ENCODE measurements at places on chromosomes 2 and 18.
A peak's percentile ranks its signal among the peaks of the same experiment; 100 is the strongest.

DNA sequence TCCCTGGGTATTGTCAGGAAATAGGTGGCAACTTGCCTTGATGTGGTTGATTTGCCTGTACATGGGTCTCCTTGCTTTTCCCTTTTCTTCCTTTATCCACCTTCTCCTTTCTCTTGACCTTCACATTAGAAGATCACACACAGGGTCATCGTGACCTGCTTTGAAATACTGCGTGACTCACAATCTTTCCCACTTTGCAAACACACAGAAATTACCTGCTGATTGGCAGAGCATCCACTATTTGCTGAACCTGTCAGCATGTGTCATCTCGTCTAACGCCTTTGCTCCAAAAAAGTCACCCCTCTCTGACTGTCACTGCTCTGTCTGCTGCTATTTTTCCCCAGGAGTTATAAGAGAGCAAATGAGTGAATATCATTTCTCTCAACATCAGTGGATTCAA, 60.8 kb downstream of the MYO3B start:
- DNase-seq, result no peak

GRCh38 chr2:233267516-233268245, 16.2 kb downstream of the ATG16L1 start:
- peak; percentile 78 for DNase-seq

DNA sequence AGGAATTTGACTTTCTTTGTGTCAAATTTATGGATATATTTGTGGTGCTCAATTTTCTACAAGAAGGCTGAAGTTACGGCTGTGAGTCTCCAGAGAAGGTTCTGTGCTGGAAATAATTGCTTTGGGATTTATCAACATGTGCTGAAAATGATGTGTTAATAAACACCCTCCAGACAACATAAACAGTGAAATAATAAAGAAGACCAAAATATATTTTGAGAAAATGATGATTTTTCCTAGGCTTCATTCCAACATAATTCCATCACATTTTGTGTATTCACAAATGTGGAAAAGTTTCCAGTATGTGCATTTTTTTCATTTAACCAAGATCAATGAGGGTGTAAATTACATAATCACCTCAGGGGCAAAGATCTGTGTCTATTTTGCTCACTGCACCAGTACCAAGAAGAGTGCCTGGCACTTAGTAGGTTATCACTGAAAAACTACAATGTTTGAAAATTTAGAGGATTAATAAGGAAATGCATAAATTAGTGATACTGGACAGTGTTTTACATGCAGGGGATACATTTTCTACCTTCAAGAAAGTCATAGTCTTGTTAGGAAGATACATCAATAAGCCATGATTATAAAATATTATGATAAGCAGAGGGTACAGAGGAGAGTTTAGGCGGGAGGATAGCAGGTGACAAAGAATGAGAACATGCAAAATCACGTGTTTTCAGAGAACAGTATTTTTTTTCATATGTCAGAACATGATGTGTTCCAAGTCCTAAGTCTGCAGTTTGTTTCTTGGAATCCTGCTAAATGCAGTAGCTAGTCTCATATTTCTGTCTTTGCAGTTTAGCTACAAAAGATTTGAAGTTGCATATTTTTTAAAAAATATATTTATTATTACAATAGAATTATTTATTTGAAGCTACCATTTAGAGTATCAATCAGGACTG, 127.6 kb upstream of the DLGAP1 start:
- DNase-seq, result no peak

GRCh38 chr2:189327879-189328847, 113.1 kb upstream of the WDR75 start:
- no peak for DNase-seq

DNA sequence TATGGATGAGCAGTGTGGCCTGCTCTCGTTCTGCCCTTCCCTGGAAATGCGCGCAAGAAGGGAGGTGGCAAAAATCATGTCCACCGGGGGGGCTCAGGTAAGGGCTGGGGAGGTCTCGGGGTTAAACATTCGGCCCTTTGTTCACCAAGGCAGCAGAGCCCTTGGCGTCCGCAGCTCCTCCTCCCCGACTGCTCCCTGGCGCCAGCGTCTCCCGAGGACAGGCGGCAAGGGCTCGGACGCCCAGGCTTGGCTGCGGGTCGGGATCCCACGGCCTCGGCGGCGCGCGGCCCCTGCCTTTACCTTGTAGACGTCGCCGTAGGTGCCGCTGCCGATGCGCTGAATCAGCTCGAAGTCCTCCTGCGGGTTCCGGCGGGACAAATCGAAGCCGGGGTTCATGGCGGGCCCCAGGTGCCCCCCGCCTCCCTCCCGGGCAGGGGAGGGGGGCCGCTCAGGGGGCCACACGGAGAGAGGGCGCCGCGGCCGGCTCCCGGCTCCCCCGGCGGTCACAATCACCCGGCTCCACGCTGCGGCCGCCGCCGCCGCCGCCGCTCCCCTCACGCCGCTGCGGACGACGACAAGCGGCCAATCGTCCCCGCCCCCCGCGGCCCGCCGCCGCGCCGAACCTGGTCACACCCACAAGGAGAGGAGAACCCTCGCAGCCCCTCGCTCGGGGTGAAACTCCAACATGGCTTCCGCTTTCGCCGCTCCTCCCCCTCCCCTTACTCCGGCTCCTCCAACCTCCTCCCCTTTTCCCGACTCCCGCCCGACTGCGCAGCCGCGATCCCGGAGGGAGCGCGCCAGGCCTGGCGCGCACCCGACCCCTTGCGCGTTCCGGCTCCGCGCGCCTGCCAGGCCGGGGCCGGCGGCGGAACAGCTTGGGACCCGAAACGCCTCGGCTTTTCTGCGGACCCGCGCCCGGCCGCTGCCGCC, at the start of gene MAP4K3:
Gene MAP4K3, minus strand, starts transcription at position 694 of the 930 bp plus-strand sequence. Its CDS starts 298 bp downstream, at position 396.
- peak; percentile 89 for DNase-seq

DNA sequence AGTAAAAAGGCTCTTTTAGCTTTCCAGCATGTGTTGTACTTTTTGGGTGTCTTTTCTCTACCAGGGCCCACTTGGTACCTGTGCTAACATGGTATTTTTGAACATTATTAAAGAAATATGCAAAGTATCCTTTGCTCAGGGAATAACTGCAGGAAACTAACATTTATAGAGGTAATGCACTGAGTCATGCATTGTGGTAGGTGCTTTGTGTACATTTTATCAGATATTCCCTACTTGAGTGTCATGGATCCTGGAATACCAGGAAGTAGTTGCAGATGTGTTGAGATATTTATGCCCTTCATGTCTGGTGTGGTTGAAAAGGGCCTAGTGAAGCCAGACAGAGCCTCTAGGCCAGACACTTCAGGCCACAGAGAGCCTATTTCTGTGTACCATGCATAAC, 215.5 kb upstream of the CYRIA start:
- DNase-seq, result no peak

DNA sequence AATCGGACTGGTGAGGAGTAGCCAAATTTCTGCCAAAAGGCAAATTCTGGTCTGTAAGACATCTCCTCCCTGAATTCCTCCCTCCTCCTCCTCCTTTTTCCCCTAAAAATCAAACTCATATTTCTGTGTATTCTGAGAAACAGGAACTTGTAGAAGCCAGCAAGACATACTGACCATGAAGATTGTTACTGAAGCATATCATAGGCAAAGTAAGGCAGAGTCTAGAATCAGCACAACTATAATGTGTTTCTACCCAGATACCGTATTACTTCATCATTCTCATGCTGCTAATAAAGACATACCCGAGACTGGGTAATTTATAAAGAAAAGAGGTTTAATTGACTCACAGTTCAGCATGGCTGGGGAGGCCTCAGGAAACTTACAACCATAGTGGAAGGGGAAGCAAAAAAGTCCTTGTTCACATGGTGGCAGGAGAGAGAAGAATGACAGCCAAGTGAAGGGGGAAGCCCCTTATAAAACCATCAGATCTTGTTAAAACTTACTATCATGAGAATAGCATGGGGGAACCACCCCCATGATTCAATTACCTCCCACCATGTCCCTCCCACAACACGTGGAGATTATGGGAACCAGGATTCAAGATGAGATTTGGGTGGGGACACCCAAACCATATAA, 24.9 kb upstream of the EPC2 start:
- DNase-seq, result no peak

DNA sequence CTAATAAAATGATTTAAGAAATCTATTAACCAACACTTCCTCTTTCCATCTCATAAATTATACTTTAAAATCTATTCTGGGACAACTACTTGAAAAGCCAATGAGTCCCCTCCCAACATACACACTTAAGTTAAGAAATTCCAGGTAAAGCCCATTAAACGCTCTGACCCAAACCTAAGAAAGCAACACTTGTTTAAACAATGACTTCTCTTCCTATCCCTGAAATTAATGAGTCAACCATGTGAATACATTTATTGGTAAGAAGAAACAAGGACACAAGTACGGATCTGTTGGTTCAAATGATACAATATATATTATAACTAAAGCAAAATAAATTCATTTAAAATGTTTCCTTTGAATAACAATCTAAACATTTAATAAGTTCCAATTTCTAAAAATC, 279.4 kb downstream of the ERBB4 start:
- DNase-seq, result no peak

GRCh38 chr2:177783835-177784744, 288.5 kb downstream of the PDE11A start:
- no peak for DNase-seq

DNA sequence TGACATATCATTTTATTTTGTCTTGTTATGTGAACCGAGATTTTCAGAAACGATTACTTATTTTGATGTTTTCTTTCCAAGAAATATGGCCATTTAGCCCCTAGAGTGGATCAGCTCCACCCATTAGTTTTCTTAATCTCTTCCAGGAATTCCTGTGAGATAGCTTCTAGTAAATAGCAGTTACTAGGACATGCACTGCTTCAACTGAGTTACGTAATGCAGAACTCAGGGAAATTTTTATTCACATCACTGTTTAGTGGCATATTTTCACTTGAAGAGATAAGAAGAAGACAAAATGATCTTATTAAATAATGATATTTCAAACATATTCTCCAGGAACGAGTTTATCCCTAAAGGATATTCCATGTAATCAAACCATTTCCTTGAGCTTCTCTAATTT, 573.5 kb upstream of the CNTNAP5 start:
- no peak for DNase-seq

DNA sequence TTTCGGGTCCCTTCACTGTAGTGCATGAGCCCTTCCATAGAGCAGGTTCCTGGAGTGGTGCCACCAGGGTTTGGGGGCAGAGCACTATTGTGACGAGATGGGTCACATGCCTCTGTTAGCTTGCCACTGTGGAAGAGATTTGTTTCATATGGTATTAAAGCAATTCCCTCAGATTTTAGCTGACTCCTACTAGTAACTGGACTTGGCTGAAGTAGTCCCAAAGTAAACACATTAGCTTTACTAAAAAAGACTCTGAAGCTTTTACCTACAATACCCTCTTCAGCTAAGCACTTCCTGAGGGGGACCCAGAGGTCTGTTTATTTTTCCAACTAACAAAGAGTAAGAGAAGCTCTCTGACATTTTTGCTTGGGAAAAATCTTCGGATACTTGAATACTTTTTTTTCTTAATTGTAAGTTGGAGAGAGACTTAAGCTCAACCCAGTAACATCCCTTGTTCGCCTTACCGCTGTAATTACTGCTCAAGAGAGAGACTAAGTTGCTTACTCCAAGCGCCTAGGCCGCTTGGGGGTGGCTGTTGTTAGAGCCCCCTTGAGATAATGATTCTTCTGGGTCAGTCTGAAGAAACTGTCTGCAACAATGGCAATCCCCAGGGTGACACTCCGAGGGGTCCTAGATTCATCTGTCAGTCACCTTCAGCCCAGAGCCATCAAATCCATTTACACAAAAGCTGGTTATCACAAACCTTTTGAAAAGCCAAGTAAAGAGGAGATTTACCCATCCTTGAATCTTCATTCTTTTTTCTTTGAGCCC, 177.4 kb downstream of the FIGN start:
- DNase-seq, result no peak

DNA sequence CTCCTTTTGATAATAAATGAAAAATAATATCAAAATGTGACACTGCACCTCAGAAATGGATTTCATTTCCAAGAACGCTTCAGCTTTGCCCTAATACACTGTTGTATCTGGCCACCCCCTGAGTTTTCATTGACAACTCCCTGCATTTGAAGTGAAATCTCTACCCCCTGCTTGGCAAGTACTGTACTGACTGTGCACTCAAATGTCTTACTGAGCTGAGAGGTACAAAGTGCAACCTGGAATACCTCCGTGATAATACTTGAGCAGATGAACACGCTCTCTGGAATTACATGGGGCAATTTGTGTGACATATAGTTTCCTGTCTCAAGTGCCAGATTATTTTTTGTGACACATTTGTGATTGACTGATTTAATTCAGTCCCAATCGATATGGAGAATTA, 231.1 kb downstream of the LRP1B start:
- DNase-seq, result no peak

GRCh38 chr2:39618236-39618635, 47.5 kb upstream of the TMEM178A start:
- DNase-seq, result no peak

GRCh38 chr18:43192408-43192807, 76.9 kb upstream of the RIT2 start:
- no peak for DNase-seq

DNA sequence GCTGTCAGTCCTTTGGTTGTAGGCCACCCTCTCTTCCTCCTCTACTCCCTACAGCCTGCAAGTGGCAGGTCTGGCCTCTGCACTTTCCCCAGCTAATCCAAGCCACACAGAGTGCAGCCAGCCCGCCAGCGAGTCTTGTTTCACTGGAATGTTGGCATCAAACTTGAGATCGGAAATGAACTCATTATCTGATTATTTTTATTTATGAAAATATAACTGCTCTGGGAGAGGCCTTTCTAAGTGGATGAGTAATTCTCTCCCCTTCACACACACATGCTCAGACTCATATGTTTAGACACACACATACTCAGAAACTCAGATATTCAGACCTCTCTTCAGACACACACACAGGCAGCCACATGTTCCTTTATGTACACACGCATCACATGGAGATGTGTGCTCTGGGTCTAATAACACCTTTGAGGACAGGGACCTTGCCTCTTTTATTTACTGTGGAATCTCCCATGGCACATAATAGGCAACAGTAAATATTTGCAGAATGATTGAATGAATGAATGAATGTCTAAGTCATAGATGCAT, 151.3 kb downstream of the ZFP36L2 start:
- DNase-seq, result no peak

- DNase-seq, result no peak
Observed at GRCh38 chr2:9910699-9911098, 40.8 kb upstream of the GRHL1 start.

- DNase-seq, result no peak
Observed at GRCh38 chr2:67455219-67456142, 58.3 kb downstream of the ETAA1 start.

DNA sequence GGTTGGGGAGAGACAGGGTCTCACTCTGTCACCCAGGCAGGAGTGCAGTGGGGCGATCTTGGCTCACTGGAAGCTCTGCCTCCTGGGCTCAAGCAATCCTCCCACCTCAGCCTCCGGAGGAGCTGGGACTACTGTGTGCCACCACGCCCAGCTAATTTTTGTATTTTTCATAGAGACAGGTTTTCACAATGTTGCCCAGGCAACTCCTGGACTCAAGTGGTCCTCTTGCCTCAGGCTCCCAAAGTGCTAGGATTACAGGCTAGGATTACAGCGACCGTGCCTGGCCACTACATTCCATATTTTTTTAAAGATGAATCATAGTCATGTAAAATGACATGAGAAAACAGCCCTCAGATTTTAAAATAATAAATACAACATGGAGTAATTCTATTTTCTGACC, 32.3 kb downstream of the CWC22 start:
- no peak for DNase-seq

- DNase-seq, result no peak
Observed at GRCh38 chr18:28013066-28013465, 163.9 kb downstream of the CDH2 start.

Measured in activated CD8-positive, alpha-beta memory T cell treated with anti-CD3 and anti-CD28 coated beads, Interleukin-2, amount 50 U/mL, for 48 hours (primary cell).